ENCODE measurements at places on chromosomes 7 and 10. TPM values are rescaled to one million over a fixed set of nuclear protein-coding genes. Genes with fewer than 3 reads are reported as not detected.

DNA sequence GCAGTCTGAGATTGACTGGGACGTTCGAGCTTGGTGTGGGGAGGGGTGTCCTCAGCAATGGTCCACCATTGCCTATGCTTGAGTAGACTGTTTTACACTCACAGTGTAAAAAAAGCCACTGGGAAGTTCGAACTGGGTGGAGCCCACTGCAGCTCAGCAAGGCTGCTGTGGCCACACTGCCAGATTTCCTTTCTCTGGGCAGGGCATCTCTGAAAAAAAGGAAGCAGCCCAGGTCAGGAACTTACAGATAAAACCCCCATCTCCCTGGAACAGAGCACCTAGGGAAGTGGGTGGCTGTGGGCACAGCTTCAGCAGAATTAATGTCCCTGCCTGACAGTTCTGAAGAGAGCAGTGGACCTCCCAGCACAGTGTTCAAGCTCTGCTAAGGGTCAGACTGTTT is 80.3 kb downstream of the BICC1 start:
- ATAC-seq: no peak

DNA sequence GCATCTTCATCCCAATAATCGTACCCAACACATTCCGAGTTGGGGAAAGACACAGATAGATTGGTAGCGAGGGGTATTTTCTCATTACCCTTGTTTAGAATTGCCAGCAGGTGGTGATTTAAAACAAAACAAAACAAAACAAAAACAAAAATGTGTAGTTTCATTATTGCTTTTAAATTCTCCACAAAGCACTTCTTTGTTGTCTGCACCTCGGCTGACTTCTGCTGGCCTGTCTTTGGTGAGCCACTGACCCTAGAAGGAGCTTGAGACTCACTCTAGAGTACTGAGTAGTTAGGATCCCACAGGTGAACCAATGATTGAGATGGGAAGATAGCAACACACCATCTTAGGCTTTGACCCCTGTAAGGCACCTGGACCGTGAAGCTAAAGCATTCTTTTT is 105.4 kb upstream of the BET1 start:
- no peak for ATAC-seq

GRCh38 chr10:75073442-75073841 is 38.0 kb upstream of the SAMD8 start:
- no peak for ATAC-seq

- ATAC-seq: peak; percentile 60
Measured at GRCh38 chr10:35426657-35427056, 90.3 kb downstream of the CCNY start.

- no peak for ATAC-seq
Measured at GRCh38 chr7:50262916-50263690, 41.4 kb upstream of the IKZF1 start.

- ATAC-seq: no peak
Measured at GRCh38 chr7:101749891-101750290, 67.5 kb upstream of the CUX1 start.

- ATAC-seq: no peak
Measured at GRCh38 chr7:127245607-127246006, 7.1 kb downstream of the GRM8 start.

DNA sequence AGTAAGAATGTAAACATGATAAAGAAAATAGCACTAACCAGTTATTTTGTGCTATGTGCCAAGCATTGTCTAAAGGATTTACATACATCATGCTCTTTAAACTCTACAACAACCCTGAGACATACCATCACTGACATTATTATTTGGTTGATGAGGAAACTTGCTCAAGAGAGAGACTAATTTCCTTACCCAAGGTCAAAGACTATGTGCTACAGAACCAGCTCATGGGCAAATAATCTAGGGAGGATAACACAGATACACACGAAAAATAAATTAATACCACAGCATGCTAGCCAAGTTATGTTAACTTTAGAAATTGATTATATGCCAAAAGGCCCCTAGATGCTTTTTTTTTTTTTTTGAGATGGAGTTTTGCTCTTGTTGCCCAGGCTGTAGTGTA is 2.7 kb downstream of the ANKRD16 start:
- no peak for ATAC-seq

- no peak for ATAC-seq
Measured at GRCh38 chr7:33874943-33875342, 30.4 kb upstream of the BMPER start.

DNA sequence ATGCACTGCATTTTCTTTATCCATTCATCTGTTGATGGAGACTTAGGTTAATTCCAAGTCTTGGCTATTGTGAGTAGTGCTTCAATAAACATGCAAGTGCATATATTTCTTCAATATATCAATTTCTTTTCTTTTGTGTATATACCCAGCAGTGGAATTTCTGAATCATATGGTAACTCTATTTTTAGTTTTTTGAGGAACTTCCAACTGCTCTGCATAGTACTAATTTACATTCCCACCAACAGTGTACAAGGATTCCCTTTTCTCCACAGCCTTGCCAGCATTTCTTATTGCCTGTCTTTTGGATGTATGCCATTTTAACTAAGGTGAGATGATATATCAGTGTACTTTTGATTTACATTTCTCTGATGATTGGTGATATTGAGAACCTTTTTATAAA is 145.2 kb downstream of the LYZL1 start:
- peak; percentile 79 for ATAC-seq

DNA sequence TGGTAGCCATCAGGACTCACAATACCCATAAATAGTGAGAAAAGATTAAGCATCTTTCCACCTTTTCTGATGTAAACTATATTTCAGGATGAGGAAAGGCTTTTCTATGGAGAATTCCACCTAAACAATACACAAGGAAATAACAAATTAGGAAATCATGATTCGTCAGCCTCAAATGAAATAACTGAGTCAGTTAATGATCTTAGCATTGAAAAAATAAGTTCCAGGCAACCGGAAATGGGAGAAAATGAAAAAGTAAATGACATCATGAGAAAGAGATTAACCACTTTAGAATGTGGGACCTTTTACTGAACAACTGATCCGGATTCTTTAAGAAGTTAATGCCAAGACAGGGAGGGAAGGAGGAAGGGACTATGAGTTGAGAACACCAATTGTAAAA is 742.3 kb downstream of the TNS3 start:
- no peak for ATAC-seq

GRCh38 chr7:2306688-2307087 is 7.6 kb downstream of the SNX8 start:
- no peak for ATAC-seq

DNA sequence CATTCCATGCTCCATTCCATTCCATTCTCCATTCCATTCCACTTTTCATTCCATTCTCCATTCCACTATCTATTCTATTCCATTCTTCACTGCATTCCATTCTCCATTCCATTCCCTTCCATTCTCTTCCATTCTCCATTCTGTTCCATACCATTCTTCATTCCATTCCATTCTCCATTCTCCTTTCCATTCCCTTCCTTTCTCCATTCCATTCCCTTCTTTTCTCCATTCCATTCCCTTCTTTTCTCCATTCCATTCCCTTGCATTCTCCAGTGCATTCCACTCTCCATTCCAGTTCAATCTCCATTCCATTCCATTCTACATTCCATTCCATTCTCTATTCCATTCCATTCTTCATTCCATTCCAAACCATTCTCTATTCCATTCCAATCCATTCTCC is 80.3 kb downstream of the NSUN6 start:
- no peak for ATAC-seq

- no peak for ATAC-seq
Measured at GRCh38 chr10:63430091-63430998, 35.4 kb downstream of the JMJD1C start.

- ATAC-seq: no peak
Measured at GRCh38 chr7:121796936-121797656, 75.9 kb upstream of the PTPRZ1 start.

DNA sequence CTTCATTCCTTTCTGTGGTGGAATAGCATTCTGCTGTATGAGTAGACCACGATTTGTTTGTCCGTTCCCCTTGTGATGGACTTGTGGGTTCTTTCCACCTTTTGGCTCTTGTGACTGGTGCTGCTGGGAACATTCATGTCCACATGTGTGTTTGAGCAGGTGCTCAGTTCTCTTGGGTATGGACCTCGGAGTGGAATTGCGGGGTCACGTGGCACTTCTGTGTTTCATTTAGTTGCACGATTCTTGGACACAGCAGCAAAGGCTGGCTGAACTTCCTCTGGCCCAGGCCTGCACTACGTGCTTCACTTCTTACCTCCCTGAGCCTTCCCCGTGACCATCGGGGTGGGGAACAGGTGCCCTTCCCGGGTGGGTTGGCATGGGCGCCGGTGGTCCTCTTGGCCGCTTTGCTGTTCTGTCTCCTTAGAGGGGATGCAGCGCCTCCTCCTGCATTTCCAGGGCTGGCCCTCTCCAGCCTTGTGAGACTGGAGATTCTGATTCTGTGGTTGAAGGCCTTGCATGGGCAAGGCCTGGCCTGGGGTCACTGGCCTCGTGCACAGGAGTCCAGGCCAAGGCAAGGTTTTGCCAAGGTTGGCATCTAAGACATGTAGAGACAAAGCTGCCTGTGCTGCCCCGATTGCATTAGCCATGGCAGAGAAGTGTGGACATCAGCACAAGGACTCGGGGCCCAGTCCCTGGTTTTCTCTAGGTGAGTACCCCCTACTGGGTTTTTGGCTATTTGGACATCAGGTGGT is 25.1 kb downstream of the DOCK1 start:
- no peak for ATAC-seq

- ATAC-seq: no peak
Measured at GRCh38 chr7:20696803-20697333, 81.4 kb downstream of the ABCB5 start.

GRCh38 chr10:21314906-21315644 is 210.4 kb downstream of the SKIDA1 start:
- peak; percentile 51 for ATAC-seq

The APBB1IP gene
- not detected for total RNA-seq

The MRPS33 gene
- total RNA-seq: 80.3 TPM

The FANK1 gene
- total RNA-seq: 4.9 TPM

The VOPP1 gene
- 45.7 TPM for total RNA-seq

The PRSS37 gene
- total RNA-seq: 0.58 TPM

The ADAM22 gene
- 12.1 TPM for total RNA-seq

The CALHM3 gene
- total RNA-seq: not detected

The SEMA4G gene
- 9.1 TPM for total RNA-seq

The NKX1-2 gene
- total RNA-seq: 2.6 TPM

The HMX2 gene
- 0.11 TPM for total RNA-seq

The OR2A1 gene
- 0.09 TPM for total RNA-seq
